Ascending aorta (tissue), 2 donors: ENCODE measurements at places on chromosomes 2 and 18. TPM values are rescaled to one million over a fixed set of nuclear protein-coding genes. Genes with fewer than 3 reads are reported as not detected.

GRCh38 chr2:175576875-175577274 is 395.4 kb upstream of the ATP5MC3 start:
- DNase-seq: no peak

- no peak for DNase-seq
Measured at GRCh38 chr2:10087360-10087759, 7.1 kb upstream of the CYS1 start.

GRCh38 chr2:25410370-25410769 is 68.6 kb upstream of the DNMT3A start:
- no peak for DNase-seq

GRCh38 chr2:40173276-40173675 is 278.6 kb downstream of the SLC8A1 start:
- no peak for DNase-seq

- DNase-seq: peak; percentile 92
Measured at GRCh38 chr2:219298759-219299371, 10.3 kb downstream of the PTPRN start.

DNA sequence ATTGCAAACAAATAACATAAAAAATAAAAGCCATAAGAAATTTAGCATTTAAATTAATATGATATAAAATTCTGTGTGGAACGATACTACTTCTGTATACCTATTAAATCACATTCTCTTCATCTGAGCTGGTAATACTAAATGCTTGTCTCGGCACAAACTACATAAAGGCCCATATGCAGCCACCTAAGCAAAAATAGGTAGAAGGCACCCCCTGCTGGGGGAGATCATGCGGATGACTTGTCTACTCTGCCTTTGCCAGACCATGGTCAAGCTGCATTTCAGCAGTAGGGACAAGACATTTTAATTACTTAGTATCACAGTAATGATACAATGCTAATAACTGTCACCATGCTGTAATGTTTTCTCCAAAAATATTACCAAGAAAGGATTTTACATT is 108.0 kb downstream of the CDH19 start:
- no peak for DNase-seq

DNA sequence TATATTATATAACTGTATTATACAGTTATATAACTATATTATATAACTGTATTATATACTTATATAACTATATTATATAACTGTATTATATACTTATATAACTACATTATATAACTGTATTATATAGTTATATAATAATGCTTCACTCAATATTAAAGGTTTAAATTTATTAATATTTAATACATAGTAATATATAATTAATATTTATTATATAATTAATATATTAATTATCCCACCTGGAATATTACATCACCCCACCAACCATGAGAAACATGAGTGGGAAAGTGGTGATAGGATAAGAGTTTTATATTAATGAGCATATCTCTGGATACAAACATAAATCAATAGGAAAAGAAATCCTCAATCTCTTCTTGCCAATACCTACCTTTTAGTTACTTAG is 487.1 kb upstream of the LRRTM4 start:
- no peak for DNase-seq

- DNase-seq: no peak
Measured at GRCh38 chr18:73144030-73144429, 276.2 kb upstream of the NETO1 start.

DNA sequence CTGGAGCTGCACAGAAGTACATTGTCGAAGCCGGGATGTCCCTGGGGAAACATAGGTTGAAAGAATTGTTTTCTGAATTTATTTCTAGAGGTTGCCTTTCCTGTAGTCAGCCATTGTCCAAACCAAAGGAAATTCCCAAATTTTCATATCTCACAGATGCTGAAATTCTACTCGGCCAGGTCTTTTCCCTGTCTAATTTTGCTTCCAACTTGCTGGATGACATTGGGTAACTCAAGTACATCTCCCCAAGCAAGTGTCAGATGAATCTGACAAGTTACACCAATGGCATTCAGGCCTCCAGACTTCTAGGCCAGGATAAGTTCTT is 47.5 kb upstream of the ROCK2 start:
- no peak for DNase-seq

GRCh38 chr2:100749771-100750542 is 70.0 kb upstream of the NPAS2 start:
- DNase-seq: no peak

DNA sequence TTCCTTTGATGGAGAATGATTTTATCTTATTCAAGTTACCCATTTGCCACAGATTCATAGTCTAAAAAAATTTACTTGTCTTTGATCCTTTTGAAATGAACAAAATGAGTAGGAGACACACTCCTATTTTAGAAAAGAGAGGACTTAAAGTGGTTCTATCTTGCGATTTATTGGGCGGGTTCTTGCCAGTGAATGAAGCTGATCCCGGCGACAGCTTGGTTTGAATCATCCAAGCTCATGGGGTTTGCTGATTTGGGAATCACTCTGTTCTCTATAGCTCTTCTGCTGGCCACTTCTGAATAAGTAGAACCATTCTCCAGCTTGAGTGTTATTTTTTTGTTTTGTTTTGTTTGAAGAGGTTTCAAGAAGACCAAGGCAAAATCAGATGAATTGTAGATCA is 25.5 kb upstream of the PPP1CB start:
- no peak for DNase-seq

- no peak for DNase-seq
Measured at GRCh38 chr2:129101186-129101585, 782.5 kb upstream of the HS6ST1 start.

GRCh38 chr2:24104110-24104650 is 19.0 kb downstream of the PFN4 start:
- no peak for DNase-seq

GRCh38 chr2:70084973-70085710 is 2.1 kb upstream of the PCBP1 start:
- peak; percentile 64 for DNase-seq

GRCh38 chr2:66724241-66724640 is 289.3 kb downstream of the MEIS1 start:
- no peak for DNase-seq

DNA sequence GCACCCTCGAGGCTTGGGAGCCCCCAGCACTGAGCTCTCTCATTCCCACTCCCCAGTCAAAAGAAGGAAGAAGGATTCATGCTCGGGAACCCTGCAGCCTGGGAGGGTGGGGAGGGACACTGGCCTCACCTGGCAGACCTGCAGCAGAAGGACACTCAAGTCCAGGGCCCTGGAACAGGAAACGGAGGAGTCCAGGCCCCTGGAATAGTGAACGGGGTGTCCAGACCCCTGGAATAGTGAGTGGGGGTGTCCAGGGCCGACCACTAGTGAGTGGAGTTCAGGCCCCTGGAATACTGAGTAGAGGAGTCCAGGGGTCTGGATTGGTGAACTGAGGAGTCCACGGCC is 292.5 kb downstream of the NDUFA10 start:
- DNase-seq: no peak

GRCh38 chr2:100110614-100111000 is 31.8 kb downstream of the AFF3 start:
- no peak for DNase-seq

GRCh38 chr2:151851761-151852160 is 23.5 kb upstream of the ARL5A start:
- DNase-seq: no peak

GRCh38 chr2:208224802-208225201 is 30.1 kb downstream of the IDH1 start:
- DNase-seq: no peak

DNA sequence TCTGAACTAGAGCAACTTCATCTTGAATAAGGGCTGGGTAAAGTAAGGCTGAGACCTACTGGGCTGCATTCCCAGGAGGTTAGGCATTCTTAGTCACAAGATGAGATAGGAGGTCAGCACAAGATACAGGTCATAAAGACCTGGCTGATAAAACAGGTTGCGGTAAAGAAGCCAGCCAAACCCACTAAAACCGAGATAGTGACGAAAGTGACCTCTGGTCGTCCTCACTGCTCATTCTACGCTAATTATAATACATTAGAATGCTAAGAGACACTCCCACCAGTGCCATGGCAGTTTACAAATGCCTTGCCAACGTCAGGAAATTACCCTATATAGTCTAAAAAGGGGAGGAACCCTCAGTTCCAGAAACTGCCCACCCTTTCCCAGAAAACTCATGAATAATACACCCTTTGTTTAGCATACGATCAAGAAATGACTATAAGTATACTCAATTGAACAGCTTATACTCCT is 109.1 kb downstream of the FIGN start:
- DNase-seq: no peak

Gene KATNAL2
- total RNA-seq: not detected

Gene TRAF3IP1
- total RNA-seq: 6.1 TPM

Gene LYG1
- total RNA-seq: not detected

Gene DOK6
- total RNA-seq: not detected

Gene FARSB
- total RNA-seq: 4.4 TPM

Gene DLX1
- not detected for total RNA-seq

Gene NXPH2
- total RNA-seq: not detected

Gene HAAO
- 7.2 TPM for total RNA-seq
